GM12878 (cell line): ENCODE measurements at places on chromosomes 3 and 15. TPM values are rescaled to one million over a fixed set of nuclear protein-coding genes. Genes with fewer than 3 reads are reported as not detected.

Gene COMMD2
- total RNA-seq: 34.6 and 36.3 TPM in 2 replicates

- no peak overlapping the region for H3K4me3 ChIP-seq
- no peaks in the 10 kb centered on the region for H3K27me3 ChIP-seq
- H3K4me1 ChIP-seq: no peaks in the 10 kb centered on the region
Measured at GRCh38 chr3:64675687-64676247, 12.0 kb downstream of the ADAMTS9 start.

GRCh38 chr3:77052051-77052501, 12.2 kb downstream of the ROBO2 start:
- no peaks in the 10 kb centered on the region for H3K36me3 ChIP-seq
- H3K27me3 ChIP-seq: no peaks in the 10 kb centered on the region
- no peak overlapping the region for H3K27ac ChIP-seq
- no peak for DNase-seq
- H3K4me3 ChIP-seq: no peak overlapping the region

DNA sequence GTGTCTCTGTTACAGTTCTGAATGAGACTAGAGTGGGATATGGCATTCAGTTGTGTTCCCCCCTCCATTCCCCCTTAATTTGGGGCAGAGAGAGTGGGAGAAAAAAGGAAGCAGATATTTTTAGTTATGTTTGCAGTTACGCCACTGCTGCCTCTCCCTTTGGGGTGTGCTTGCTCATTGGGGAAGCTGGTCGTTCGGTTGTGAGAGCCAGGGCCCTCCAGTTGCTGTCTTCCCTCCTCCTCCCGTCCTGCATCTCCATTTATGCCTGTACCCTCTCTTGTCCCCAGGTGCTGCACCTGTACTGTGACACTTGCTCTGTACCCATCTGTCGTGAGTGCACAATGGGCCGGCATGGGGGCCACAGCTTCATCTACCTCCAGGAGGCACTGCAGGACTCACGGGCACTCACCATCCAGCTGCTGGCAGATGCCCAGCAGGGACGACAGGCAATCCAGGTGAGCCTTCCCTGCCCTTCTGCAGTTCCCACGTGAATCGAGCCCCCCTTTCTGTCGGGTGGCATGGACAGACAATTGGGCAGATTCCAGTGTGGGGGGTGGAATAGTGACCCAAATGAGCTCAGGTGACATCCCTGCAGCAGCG, 55.8 kb downstream of the TRIM71 start:
- H3K27me3 ChIP-seq: no peaks in the 10 kb centered on the region
- H3K4me3 ChIP-seq: no peak overlapping the region
- peaks cover 6% of the 10 kb centered on the region; the same call in 1 of the 2 replicates for H3K4me1 ChIP-seq
- H3K27ac ChIP-seq: no peak overlapping the region
- no peak for DNase-seq
- H3K36me3 ChIP-seq: no peaks in the 10 kb centered on the region

DNA sequence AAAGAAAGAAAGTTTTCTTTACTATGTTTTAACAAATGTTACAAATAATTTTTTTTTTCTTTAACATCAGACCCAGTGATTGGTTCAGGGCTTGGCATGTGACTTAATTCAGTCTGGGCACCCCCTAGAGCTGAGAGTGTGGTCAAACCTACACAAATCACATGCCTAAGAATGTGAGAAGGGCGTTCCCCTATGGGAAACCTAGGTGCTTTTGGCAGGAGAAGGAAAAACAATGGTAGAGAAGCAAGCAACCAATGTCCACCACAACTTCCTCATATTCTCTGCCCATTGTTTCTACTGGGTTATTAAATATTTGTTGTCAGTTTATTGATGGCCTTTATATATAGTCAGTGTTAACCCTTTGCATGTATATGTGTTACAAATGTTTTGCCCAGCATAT, 21.4 kb upstream of the PIAS1 start:
- H3K4me3 ChIP-seq: no peak overlapping the region
- no peaks in the 10 kb centered on the region for H3K36me3 ChIP-seq
- H3K27ac ChIP-seq: peak overlapping the region; percentile 50; the same call in 1 of the 2 replicates
- DNase-seq: peak; percentile 65
- peaks cover 8% of the 10 kb centered on the region for H3K4me1 ChIP-seq

- no peak for DNase-seq
- H3K27ac ChIP-seq: no peak overlapping the region
Measured at GRCh38 chr3:168624892-168625448, 529.2 kb upstream of the GOLIM4 start.

Gene MAP3K13
- 10.5 and 17.8 TPM in 2 replicates for total RNA-seq

DNA sequence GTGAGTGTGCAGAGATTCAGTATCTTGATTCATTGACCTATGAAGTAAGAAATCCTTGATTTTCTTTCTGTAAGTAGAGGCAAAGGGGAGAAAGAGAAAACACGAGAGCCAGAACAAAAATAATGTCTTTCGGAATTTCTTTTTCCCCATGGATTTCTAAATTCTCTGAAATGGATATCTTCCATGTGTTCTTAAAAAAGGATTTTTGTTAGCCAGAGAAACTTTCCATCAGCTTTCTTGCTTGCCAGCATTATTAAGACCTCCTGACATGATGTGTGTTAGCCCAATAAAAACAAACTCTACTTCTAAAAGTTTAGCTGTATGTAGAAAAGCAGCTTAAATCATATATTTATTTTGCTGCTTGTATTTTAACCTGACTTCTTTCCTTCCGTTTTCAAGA, 122.3 kb upstream of the AADACL2 start:
- no peaks in the 10 kb centered on the region for H3K4me1 ChIP-seq
- no peak for DNase-seq
- no peaks in the 10 kb centered on the region for H3K27me3 ChIP-seq
- H3K4me3 ChIP-seq: no peak overlapping the region

GRCh38 chr3:119311081-119311925, 17.1 kb downstream of the ARHGAP31 start:
- no peak overlapping the region for H3K4me3 ChIP-seq
- no peaks in the 10 kb centered on the region; the same call in 1 of the 2 replicates for H3K4me1 ChIP-seq
- peaks cover 32% of the 10 kb centered on the region for H3K36me3 ChIP-seq

Gene CACNA2D3
- total RNA-seq: not detected in 2 replicates
